Head of caudate nucleus (tissue), 42 donors: ENCODE measurements at places on chromosomes 3 and 15.

DNA sequence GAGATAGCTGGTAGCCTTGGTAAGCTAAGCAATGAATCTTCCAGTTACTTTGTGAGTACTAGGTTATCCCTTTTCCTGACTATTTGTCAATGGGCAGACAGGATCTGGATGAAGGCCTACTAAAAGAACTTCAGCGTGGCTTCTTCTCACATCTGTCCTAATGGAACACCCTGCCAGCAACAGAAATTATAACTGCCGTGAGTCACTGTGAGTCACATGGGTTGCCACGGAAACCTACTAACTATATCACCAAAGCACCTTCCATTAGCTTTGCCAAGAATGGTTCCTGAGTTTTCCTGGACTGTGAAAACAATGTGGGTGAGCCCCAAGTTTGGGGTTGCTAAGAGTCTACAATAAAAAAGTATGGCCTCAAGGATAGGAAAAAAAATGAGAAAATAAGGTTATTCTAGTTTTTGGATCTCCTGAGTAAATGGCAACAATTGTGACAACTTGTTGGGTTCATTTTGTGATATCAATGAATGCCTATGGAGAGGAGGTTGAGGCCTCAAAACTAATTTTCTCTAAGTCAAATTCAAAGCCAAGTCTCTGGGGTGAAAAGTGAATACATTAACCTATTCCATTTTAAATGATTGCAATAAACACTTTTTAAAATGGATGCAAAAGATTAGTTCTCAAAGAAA, 195.1 kb upstream of the ICE2 start:
- DNase-seq = peak; percentile 52

GRCh38 chr3:25297667-25298585, 130.1 kb upstream of the RARB start:
- DNase-seq = no peak

GRCh38 chr3:17740721-17741141, 1.7 kb downstream of the TBC1D5 start:
- DNase-seq = no peak

- DNase-seq = no peak
Measured at GRCh38 chr15:77180757-77181156, 109.8 kb upstream of the TSPAN3 start.

DNA sequence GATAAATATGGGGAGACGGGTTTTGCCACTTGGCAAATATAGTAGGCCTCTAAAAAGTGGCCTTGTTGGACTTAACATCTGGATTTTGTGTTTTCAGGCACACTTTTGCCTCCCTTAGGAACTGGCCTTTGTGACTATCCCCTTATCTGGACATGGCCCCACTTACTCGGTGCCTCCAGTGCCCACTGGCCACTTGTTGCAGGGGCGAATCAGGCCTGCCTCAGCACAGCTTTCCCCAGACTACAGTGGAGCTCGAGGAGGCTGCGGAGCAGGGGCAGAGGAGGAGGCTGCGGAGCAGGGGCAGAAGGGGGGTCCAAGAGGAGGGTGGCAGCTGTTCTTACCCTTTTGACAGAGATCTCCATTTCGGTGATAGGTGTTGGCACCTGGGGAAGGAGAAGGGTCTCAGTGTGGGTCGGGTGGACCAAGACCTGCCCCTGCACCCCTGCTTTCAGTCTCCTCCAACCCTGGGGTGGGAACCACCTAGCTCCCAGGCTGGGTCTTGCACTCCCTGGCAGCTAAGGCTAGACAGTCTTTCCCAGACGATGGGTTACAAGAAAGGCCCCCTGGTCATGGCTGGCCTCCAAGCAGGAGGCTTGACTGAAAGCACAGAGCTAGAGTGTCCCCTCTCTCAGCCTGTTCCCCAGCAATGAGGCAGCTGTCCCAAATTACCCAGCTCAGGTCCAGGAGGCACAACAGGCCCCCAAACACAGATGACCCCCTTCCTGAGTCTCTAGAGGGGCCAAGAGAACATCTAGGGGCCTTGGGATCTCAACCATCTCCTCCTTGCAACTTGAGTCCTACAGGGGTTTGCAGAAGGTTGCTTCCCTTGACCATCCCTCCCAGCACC, 6.1 kb downstream of the SEMA3G start:
- no peak for DNase-seq

- no peak for DNase-seq
Measured at GRCh38 chr3:125001557-125002413, 54.0 kb downstream of the HEG1 start.

DNA sequence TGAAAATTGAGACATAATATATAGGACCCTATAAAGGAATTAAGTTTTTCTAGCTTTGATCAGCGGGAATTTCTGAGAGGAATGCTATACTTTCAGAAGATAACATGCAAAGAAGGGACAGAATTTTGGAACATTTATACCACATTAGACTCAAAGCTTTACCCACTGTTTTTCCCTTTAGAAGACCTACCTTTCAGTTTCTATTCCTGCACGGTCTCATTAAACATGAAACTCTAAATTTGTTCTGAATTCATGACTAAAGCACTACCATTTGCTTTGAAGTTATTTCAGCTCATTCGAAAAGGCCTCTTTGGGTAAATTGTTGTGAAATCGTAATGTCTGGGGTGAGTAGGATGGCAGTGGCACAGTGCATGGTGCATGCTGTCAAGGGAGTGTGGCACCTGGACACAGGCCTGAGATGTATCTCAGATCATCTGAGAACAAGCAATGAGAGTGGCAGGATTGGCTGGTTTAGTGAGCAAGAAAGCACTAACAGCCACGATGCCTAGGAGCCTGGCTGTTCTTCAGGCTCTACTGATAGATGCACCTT, 42.5 kb downstream of the CHCHD4 start:
- no peak for DNase-seq

- no peak for DNase-seq
Measured at GRCh38 chr3:121515313-121515712, 30.5 kb downstream of the POLQ start.

DNA sequence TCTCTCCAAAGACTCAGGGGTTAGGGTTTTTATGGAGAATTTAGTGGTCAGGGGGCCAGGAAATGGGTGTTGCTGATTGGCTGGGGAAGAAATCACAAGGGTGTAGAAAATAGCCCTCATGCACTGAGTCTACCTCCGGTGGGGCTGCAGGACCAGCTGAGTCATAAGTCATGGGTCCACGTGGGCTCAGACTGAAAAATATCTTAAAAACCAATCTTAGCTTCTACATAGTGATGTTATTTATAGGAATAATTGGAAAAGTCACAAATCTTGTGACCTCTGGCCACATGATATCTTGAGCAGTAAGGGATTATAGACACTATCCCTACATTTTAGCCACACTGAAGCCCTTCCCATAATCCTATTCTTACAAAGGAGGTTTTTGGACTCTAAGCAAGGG, 224.0 kb downstream of the DPH6 start:
- DNase-seq = no peak

DNA sequence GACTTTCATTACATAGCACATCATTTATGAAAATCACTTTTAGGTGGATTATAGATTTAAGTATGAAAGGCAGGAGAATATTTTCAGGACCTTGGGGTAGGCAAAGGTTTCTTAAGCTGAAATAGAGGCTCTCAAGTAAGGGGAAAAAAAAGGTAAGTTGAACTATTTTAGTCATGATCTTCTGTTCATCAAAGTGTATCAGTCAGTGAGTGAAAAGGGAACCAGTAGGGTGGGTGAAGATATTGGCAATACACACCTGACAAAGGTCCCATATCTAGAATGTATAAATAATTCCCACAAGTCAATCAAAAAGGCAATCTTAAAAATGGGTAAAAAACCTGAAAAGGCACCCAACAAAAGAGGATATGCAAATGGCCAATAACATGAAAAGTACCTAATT, 218.6 kb downstream of the KLF13 start:
- DNase-seq = no peak

- DNase-seq = no peak
Measured at GRCh38 chr3:143700431-143700975, 147.8 kb downstream of the SLC9A9 start.

GRCh38 chr15:40829115-40829514, 607 bp upstream of the PPP1R14D start:
- no peak for DNase-seq

GRCh38 chr3:49500205-49500731, 30.2 kb downstream of the DAG1 start:
- no peak for DNase-seq

- DNase-seq = no peak
Measured at GRCh38 chr3:52349131-52349530, 33.0 kb downstream of the DNAH1 start.

DNA sequence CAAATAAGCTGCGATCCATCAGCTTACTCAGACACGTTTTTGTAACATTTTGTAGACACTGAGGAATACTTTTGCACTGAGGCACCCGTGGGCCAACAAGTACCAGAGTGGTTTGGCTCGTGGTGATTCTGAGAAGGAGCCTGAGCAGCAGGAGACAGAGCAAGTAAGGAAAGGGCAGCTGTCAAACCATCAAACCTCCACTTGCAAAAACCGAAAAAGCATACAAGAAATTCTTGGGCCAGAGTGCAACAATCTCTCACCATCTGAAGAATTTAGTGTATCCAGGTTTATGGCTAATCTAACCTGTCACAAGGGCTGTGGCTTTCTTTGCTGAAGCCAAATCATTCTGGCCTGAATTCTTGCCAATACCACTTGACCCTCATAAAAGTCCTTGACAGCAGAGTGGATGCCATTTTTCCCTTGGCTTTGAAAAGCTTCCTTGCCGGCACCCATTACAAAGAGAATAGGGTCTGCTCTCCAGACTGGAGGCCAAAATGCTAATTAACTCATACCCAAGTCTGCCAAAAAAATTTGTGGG, 56.7 kb downstream of the MYO1E start:
- DNase-seq = no peak

DNA sequence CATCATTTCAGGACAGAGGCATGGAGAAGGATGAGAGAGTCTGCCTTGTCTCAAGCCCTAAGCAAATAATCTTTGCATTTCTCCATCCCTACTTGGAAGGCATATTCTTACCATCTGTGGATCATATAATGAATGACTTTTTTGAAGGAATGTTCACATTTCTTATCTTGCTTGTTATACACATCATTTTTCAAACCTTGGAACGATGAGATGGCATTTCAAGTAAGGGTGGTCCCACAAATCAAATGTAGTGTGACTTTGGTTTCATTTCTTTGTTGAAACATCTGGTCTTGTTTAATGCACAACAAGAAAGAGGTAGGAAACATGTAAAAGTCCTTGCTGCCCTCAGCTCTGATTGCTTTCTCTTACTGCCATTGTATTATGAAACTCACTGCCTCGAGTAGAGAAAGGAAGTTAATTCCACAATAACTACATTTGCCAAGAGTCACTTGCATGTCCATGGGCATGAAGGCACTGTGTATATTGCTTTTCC, 32.1 kb downstream of the RBMS3 start:
- DNase-seq = no peak

GRCh38 chr3:182414586-182414985, 378.7 kb upstream of the ATP11B start:
- DNase-seq = no peak

DNA sequence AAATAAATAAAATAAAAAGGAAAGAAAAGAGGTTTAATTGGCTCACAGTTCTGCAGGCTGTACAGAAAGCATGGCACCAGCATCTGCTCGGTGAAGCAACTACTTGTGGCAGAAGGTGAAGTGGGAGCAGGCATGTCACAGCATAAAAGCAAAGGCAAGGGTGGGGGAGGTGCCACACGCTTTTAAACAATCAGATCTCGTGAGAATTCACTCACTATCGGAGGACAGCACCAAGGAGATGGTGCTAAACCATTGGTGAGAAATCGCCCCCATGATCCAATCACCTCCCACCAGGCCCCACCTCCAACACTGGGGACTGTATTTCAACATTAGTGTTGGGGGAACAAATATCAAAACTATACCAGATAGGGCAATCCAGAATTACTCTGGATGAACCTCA, 15.3 kb downstream of the SCG3 start:
- no peak for DNase-seq

DNA sequence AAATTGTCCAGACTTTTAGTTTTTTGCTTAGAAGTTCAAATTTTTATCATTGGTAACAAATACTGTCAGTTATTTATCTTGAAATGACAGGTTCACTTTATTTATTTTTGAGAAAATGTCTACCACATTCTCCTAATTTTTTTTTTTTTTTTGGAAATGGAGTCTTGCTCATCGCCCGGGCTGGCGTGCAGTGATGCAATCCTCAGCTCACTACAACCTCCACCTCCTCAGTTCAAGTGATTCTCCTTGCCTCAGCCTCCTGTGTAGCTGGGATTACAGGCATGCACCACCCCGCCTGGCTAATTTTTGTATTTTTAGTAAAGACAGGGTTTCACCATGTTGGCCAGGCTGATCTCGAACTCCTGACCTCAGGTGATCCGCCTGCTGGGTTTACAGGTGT, 16.1 kb upstream of the EBLN2 start:
- DNase-seq = no peak

GRCh38 chr3:52291508-52292181, 4.0 kb downstream of the GLYCTK start:
- DNase-seq = no peak

DNA sequence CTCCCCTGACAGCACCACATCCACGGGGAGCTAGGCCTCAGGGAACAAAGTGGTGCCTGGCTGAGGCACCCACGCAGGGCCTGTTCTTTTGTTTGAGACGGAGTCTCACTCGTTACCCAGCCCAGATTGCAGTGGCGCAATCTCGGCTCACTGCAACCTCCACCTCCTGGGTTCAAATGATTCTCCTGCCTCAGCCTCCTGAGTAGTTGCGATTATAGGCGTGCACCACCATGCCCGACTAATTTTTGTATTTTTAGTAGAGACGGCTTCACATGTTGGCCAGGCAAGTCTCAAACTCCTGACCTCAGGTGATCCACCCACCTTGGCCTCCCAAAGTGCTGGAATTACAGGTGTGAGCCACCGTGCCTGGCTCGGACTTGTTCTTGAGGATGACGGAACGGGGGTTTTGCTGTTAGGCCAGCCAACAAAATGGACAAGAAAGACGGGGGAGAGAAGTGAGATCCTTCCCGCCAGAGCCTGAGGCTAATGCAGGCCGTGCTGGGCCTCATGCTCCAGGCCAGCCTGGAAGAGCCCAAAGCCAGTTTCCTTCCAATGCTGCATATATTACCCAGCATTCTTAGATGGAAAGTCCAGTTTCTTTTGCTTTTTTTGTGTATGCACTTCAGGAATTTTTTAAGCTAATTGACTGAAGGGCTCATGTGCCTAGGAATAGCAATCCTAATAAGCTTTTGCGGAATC, 28.1 kb upstream of the FURIN start:
- DNase-seq = no peak

DNA sequence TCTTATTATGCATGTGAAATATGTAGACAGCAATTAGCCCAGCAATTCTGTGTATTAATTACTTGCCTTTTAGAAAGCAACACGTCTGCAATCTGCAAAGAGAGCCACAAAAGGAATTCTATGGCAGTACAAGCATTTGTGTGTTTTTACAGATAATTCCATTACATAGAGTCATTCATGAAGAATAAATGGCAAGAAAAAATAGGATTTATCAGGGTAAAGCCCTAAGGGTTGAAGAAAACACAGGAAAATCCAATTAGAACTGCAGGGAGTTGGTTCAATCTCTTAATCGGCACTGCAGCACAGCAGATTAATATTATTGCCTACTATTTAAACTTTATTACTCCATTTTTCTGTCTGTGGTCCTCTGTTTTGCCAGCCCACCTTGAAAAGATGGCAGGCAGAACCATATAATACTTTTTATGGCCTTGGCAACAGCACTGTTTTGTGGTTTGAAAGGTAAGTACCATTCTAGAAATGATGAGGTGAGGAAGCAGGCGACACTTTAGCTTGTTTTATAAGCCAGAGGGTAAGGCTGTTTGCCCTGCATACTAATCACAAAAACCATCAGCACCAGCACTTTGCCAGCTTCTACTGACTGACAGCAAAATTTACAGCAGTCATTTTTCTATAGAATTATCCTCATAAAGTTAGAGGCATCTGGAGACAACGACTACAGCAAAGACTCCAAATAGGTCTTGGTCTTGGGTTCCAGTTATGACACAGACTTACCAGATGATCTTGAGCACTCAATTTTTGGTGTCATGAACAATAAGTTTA, 638.2 kb upstream of the NAALADL2 start:
- no peak for DNase-seq
